ENCODE measurements at places on chromosomes 6 and 20.
A peak's percentile ranks its signal among the peaks of the same experiment; 100 is the strongest.

DNA sequence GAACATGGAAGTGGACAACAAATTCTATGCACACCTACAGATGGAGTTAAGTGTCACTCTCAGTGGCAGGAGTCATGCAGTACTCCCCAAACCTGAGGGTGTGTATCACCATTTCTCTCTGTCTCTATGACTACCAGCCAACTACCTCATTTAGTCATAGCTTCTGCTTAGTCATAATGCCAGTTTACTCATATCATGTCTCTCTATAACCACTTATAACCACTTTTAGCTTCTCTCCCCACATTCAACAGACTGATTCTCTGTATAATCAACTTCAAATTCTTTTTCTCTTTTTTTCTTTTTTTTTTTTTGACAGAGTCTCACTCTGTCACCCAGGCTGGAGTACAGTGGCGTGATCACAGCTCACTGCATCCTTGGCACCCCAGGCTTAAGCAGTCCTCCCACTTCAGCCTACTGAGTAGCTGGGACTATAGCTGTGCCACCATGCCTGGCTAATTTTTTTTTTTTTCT, 13.8 kb upstream of the GTF3C6 start:
- DNase-seq: no peak

DNA sequence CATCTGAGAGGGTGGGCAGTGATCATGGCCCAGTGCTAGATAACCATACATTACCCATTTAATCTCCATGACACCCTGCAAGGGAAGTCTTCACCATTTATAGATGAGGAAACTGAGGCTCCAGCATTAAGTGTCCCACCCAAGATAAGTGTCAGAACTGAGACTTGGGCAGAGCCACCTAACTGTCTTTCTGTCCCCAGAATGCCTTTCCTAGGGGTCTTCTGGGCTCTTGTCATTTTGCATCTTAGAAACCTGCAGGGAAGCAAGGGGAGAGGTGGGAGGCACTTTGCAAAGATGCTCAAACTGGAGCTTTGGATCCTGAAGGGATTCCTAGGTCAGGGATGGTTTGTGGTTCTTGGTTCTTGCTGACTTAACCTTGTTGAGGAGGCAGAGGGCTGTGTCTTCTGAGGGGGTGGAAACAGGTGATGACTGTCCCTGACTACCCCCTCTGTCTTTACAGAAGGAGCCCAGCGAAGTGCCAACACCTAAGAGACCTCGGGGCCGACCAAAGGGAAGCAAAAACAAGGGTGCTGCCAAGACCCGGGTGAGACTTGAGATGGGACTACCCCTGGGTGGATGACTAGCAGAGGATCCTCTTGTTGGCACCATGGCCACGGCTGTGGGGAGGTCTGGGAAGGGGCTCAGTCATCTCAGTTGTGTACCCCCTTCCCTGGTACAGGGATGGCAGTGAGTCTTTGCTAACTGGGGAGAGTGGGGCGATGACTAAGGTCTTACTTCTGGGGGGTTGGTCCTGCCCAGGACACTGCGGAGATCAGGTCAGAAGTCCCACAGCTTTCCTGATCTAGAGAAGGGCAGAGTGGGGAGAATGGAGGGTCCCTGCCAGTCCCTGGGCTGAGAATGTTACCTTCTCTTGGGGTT, 5.8 kb downstream of the HMGA1 start:
- no peak for DNase-seq

GRCh38 chr20:60048634-60049521, 90.7 kb downstream of the CDH26 start:
- DNase-seq: no peak

GRCh38 chr6:56148488-56149186, 98.7 kb downstream of the COL21A1 start:
- DNase-seq: no peak

DNA sequence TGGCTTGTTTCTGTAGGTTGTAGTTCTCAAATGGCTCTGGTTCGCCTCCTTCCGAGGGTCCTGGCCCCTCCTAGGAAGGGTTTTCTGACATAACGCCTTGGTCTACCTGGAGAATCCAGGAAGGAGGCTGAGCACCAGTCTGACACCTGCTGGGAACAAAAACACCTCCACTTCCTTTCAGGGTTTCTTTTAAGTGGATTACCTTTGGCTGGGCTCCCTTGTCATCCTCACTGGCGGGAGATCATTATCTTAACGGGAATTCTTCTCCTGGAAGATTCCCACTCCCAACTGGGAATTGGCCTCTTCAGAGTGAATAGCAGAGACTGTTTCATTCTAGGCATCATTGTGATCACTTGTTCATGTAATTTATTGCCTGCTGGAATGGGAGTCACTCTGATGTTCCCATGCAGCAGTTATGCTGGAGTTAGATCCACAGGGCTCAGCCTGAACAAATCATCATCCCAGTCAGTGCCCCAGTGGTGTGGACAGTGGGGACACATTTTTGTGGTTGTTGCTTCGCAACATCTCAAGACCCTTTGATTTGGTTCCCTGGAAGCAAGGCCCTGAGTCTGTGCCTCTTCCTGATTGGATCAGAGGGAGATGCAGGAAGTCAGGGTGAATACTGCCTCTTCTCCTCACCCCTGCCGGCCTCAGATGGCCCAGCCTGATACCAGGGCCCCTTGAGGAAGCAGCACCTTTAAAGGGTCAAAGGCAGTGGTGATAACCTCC, 49.1 kb downstream of the LYRM2 start:
- DNase-seq: no peak

- peak; percentile 39 for DNase-seq
Observed at GRCh38 chr6:53492860-53493634, 51.9 kb downstream of the GCLC start.

GRCh38 chr6:166351715-166352285, 9.5 kb upstream of the SFT2D1 start:
- no peak for DNase-seq

DNA sequence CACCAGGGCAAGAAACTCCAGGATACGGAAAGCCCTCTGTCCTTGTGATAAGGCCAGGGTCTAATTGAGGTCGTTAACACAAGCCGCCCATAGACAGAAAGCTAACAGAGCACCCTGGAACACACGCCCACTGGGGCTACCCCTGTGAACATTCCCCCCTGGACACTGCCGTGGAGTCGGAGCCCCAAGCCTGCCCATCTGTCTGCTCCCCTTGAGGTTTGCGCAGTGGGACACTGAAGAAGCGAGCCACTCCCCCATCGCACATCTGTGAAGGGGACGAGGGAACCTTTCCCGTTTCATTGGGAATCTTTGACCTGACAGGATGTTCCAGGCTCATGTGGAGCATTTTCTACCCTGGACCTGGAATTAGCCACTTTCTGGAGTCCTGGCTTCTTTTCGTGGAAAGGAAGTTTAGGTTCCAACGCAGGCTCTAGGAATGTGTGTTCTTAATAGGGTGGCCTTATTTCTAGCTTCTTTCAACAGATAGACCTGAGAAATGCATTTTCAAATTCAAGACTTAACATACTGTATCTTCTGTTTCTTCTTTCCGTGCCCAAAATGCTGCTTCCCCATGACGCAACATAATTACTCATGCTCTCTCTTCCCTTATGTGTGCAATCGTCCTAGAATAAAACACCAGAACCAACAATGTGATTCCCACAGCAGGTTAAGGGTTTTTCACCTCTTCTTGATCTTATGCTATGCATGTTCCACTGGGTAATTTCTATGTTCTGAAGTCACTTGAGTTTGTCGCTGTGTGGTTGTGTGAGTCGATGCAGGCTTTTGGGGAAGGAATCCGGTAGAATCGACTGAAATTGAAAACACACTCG, 161.1 kb downstream of the ERMARD start:
- DNase-seq: no peak

GRCh38 chr6:43368259-43369160, 937 bp downstream of the ZNF318 start:
- DNase-seq: peak; percentile 15

GRCh38 chr6:88890860-88891845, 72.3 kb downstream of the RNGTT start:
- DNase-seq: no peak

DNA sequence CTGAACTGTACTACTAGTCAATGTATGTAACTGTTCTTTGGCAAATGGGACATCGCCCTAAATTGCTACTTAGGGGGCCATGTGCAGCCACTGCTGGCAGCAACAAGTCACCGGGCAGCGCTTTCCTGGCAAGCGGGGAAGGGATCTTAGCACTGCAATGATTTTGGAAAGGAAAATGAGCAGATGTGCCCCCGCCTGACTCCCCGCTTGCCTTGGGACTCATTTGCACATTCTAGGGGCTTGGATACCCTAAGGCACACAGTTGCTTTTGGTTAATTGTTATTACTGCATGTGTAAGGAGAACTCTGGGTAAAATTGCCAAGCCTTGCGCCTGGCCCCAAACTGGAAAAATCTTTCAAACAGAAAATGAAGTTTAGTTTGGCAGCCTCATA, 32.2 kb downstream of the CD83 start:
- DNase-seq: no peak

GRCh38 chr20:42093542-42094440, 475.6 kb upstream of the CHD6 start:
- DNase-seq: no peak

GRCh38 chr6:149990661-149991471, 27.1 kb downstream of the ULBP1 start:
- no peak for DNase-seq

GRCh38 chr6:125812394-125813292, 21.9 kb downstream of the NCOA7 start:
- no peak for DNase-seq

DNA sequence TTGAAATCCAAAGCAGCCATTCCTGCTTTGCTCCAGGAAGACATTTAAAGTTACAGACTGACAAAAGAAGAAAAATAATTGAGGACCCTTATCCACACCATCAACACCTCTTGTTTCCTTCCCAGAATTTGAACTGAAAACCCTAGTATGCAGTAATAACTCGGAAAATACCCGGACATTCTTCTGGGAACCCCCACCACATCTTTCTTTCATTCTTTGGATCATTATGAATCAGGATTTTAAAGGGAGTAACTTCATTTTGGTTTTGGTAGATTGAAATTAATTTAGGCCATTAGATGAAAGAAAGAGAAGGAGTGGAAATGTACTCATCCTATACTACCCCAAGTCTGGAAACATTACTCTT, 213.8 kb upstream of the MARCKS start:
- DNase-seq: no peak

DNA sequence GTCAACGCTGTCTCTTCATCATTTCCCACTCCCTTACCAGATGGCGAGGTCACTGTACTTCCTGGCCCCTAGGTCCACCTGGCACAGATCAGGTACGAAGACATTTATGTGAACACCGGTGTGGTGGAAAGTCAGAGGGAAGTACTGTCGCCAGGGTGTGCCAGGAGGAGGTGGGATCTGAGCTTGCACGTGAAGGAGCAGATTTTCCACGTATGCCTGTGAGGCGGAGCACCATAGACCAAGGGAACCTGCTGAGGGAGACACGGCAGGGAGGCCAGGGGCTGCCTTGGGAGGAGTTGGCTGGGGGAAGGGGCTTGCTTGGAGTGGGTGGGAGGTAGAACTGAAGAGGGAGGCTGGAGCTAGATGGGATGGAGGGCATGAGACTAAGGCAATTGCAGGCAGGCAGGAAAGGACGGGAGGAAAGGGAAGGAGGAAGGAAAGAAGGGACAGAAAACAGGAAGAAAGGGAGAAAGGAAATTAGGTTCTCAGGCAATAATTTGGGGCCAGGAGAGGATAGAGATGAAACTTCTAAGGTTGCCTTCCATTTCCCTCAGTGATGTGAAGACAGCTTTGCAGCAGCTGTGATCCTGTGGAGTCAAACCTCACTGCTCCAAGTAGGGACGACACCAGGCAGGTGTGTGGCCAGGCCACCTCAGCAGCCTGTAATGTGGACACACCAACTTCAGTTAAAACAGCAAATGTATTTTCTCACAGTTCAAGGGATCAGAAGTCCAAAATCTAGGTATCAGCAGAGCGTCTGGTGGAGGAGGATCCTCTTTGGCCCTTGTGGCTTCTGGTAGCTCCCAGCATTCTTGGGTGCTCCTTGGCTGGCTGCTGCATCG, 46.8 kb downstream of the CHMP4B start:
- no peak for DNase-seq

- DNase-seq: no peak
Observed at GRCh38 chr6:19028201-19028600, 641.1 kb downstream of the RNF144B start.
